ENCODE measurements at places on chromosomes 4 and X.

DNA sequence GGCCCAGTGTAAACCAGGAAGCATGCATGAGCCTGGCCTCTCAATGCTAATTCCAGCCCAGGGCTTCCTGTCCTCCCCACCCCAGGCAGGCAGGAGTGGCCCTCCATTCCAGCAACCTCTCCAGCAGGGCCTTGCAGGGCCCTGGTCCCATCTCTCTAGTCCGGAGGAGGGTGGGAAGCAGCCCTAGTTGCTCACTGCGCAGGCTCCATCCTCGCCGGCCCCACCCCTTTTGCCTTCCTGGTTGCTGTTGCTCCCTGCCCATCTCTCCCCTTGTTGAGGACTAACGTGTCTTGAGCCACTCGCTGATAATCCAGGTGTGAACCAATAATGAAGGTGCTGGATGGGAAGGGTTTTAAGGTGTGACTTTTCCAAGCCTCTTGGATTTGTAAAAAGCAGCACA is 161.2 kb upstream of the BCOR start:
- no peak for DNase-seq

- no peak for DNase-seq
Measured at GRCh38 chr4:85644061-85644460, 169.1 kb downstream of the ARHGAP24 start.

DNA sequence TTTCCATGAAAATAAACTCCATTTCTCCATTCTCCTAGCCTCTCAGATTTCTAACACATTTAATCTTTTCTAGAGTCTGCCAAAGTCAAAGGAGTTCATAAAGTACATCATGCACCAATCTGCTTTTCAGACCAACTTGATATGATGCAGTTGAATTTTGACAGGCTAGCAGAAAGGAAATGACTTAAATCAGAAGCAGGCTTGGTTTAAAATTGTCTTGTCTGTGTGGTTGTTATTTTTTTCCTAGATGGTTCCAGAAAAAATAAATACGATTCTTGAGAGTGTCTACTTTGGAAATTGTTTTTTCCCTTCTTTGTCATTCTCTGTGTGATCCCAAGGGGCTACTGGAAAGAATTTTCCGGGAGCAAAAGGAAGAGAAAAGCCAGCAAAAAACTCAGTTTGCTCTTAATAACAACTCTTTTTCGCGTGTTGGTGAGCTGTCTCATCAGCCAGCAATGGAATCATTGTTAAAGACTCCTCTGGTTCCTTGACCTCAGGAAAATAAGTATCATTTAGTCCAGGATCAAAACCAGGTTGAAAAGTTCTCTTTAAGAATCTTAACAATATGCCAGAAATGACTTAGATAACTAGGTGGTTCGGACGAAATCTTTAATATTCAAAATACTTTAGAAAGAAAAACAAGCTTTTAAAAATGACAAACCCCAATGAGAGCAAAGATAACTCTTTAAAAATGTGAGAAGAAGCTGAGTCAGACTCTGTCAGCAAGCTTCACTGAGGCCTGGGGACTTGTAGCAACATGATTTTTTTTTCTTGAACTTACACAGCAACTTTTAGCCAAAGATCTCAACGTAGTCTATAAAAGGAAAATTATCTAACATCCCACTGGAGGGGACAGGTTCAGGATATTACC is 49.7 kb upstream of the GAB1 start:
- DNase-seq, result no peak

DNA sequence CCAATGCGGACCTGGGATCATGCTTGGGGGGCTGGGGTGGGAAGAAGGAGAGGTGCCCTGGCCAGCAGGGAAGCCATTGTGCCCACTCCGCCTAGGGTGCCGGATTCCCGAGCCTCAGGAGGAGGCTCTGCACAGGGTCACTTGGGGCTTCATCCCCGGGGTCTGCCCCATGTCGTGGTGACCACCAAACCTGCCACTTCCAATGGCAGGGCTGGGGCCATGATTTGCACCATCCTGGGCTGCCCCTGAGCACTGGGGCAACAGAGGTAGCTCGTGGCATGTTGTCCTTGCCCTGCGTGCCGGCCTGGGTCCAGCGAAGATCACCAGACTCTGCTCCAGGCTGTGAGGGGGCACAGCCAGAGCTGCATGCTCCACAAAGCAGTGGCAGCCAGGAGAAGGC is 71.4 kb upstream of the DCAF12L2 start:
- DNase-seq, result no peak

GRCh38 chr4:41169256-41169800 is 45.0 kb downstream of the APBB2 start:
- DNase-seq, result peak; percentile 90

GRCh38 chr4:183287309-183287659 is 32.8 kb downstream of the CLDN22 start:
- DNase-seq, result no peak
